Stimulated activated CD8-positive, alpha-beta memory T cell treated with anti-CD3 and anti-CD28 coated beads, Interleukin-4, amount 100 ng/mL, for 1 hour (primary cell): ENCODE measurements at places on chromosomes 7 and 10.

GRCh38 chr10:76397181-76398042 lies 966.0 kb downstream of the LRMDA start:
- no peak for DNase-seq

GRCh38 chr7:80440883-80441282 lies 71.0 kb downstream of the GNAT3 start:
- no peak for DNase-seq

- DNase-seq, result no peak
Observed at GRCh38 chr7:12475362-12476063, 71.8 kb upstream of the VWDE start.

DNA sequence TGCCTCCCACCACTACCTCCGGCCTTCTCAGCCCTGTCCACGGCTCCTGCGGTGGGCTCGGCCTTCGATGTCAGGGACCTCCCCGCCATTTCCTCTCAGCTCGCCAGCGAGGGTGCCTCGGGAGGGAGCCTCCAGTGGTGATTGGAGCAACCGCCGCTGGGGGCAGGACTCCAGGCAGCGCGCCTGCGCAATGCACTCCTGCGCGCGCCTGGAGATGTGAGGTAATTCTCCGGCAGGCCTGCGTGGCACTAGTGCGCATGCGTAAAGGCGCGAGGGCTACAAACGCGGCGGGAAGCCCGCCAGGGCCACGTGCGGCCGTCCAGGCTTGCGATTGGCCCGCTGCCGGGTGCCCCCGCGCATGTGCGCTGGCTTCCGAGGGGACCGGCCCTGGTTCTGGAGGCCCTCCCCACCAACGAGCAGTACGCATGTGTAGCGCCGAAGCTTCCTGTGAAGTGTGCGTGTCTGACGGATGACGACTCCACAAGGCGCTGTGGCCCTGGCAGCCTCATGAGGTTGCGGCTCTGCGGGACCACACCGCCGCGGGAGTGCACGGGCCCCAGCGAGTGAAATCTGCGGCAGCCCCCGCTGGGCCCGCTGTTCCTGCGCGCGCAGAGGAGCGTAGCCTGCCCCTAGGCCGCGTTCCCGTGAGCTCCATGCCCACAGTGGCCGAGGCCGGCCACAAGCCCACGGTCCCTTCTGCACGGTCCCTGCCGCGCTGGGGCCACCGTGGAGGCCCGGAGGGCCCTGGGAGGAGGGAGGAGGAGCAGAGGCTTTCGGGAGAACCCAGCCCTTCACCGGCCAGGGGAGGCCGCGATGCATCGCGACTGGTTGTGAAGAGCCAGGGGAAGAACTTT lies at the start of gene SYCE1:
Gene SYCE1, minus strand, starts transcription at position 143 of the 854 bp plus-strand sequence. Its CDS starts 54 bp downstream, at position 89.
- DNase-seq, result no peak

- DNase-seq, result no peak
Observed at GRCh38 chr10:43735907-43736306, 87.2 kb upstream of the ZNF32 start.

DNA sequence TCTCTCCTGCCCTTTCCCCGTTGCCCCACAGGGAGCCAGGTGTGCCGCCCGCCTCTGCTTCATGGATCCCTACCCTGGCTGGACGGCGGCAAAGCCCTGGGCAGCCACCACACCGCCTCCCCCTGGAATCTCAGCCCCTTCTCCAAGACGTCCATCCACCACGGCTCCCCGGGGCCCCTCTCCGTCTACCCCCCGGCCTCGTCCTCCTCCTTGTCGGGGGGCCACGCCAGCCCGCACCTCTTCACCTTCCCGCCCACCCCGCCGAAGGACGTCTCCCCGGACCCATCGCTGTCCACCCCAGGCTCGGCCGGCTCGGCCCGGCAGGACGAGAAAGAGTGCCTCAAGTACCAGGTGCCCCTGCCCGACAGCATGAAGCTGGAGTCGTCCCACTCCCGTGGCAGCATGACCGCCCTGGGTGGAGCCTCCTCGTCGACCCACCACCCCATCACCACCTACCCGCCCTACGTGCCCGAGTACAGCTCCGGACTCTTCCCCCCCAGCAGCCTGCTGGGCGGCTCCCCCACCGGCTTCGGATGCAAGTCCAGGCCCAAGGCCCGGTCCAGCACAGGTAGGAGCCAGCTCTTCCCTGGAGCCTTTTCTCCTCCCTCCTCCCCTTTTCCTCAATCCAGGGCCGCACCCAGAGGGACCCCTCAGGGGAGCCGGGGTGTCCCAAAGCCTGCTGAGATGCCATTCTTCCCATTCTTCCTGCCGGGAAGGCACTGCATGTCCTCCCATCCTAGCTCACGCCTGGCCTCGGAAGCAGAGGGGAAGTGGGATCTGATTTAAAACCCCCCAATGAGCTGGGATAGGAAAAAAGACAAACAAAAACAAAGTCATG lies 4.0 kb downstream of the GATA3 start:
- DNase-seq, result no peak

GRCh38 chr10:123141791-123142700 lies 5.9 kb upstream of the HMX2 start:
- DNase-seq, result no peak

GRCh38 chr10:76764177-76764576 lies 873.4 kb downstream of the KCNMA1 start:
- no peak for DNase-seq

- no peak for DNase-seq
Observed at GRCh38 chr10:97157578-97158095, 28.1 kb downstream of the SLIT1 start.
